Stimulated activated CD4-positive, alpha-beta T cell treated with anti-CD3 and anti-CD28 coated beads, Interleukin-12 subunit alpha, Interleukin-12 subunit beta, amount 100 ng/mL, for 24 hours (primary cell): ENCODE measurements at places on chromosomes 16 and 17.

DNA sequence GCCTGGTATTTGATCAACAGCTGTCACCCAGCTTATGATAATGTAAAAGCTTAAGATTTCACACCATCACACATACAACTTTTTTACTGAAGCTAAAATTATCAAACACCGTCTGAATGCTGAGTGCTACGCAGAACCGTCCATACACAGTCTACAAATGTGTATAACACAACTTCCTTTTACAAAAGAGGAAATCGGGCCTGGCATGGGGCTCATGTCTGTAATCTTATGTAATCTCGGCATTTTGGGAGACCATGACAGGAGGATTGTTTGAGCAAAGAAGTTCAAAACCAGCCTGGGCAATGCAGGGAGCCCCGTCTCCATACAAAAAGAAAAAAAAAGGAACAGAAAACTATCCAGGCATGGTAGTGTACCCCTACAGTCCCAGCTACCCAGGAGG is 19.6 kb upstream of the QRICH2 start:
- no peak for DNase-seq

GRCh38 chr16:56370875-56371659 is 54.3 kb downstream of the AMFR start:
- no peak for DNase-seq

DNA sequence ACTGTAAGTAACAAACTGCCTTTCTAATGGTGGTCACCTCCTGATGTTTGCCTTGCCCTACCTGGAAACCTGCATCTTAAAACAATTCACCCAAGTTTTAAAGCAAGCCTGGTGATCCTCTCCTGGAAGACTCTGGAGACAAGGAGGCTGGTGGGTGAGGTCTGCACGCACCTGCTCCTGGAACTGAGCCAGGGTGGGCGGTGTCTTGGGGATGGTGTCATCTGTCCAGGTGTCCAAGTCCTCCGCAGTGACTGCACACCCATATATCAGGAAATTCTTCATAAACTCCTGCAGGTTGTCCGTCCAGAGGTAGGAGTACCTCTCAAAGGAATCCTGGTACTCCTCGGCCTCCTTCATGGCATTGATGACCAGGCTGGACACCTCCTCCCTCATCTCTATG is 44.9 kb downstream of the DNAH17 start:
- no peak for DNase-seq

DNA sequence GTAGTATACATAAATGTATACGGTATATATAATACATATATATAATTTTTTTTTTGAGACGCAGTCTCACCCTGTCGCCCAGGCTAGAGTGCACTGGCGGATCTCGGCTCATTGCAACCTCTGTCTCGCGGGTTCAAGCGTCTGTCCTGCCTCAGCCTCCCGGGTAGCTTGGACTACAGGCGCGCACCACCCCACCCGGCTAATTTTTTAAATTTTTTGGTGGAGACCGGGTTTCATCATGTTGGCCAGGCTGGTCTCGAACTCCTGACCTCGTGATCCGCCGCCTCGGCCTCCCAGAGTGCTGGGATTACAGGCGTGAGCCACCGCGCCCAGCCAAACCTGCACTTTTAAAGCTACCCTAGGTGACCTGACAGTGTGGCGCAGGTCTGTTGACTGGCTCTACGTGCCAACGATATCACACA is 745 bp downstream of the PAM16 start:
- DNase-seq = no peak

GRCh38 chr16:72901000-72901627 is 146.8 kb downstream of the ZFHX3 start:
- no peak for DNase-seq

DNA sequence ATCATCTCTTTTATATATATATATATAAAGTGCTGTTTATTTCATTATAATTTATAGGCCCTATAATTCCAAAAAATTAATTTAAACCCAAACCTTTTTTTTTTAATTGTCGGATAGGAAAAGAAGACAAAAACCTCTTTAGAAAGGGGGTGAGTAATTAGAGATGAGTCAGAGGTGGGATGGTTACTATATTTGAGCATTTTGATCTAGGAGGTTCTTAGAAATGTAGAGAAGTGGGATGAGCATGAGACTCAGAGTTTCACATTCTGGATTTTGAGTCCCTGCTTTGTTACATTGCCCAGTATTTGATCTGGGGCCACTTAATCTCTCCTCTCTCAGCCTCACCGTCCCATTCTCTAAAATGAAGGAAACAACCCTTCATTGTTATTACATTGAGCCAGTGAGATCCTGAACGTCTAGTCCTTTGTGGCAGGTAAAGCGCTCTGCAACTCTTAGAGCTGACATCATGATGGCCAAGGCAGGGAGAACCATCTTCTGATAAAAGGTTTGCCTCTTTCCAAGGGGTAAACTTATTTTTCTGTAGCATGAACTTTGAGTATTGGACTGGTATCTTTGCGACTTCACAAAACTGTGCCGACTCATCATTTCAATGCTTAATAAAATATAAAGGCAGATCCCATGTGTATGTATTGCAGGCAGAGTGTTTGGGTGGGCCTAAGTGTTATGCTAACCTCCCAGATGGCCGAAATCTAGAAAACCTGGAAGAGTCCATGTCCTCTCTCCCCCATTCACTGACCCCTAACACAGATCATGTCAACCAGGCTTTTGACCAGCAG is 21.3 kb downstream of the HS3ST3B1 start:
- DNase-seq = no peak

DNA sequence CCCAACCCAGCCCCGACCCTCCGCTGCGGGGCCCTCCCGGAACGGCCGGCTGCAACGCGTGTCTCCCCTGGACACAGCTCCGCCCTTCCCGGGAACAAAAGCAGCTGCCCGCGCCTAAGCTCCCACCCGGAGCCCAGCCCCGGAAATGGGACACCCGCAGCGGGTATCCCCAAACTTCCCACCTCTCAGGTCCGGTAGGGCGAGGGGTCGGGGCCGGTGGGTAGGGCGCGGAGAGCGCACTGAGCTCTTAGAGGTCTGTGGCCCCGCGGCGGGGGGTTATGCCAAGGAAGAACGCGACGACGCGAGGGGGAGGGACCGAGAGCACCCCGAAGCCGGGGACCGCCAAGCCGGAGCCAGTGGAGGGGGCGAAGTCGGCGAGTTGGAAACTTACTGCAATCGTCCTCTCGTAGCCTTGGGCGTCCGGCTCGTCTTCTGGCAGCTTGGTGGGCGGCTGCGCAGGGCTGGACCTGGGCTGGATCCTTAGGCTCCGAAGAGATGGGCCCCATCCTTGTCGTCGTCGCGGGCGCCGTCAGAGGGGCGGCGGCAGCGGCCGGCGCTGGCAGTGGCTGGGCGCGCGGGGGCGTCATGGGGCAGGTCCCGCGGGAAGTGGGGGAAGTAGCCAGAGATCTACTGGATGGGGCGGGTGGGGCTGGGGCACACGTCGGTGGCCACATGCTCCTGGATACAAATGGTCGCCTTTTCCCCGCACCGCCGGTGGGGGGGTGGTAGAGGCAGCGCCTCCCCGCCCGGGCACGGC is 6.9 kb downstream of the USP6 start:
- DNase-seq = no peak

GRCh38 chr16:48535831-48536613 is 74.0 kb downstream of the N4BP1 start:
- no peak for DNase-seq

- no peak for DNase-seq
These were observed 199.9 kb downstream of the RBFOX1 start for GRCh38 chr16:7532534-7532933.

GRCh38 chr16:17885659-17886207 is 415.0 kb upstream of the XYLT1 start:
- DNase-seq = no peak

- no peak for DNase-seq
These were observed 56.1 kb downstream of the YPEL2 start for GRCh38 chr17:59387351-59388068.

DNA sequence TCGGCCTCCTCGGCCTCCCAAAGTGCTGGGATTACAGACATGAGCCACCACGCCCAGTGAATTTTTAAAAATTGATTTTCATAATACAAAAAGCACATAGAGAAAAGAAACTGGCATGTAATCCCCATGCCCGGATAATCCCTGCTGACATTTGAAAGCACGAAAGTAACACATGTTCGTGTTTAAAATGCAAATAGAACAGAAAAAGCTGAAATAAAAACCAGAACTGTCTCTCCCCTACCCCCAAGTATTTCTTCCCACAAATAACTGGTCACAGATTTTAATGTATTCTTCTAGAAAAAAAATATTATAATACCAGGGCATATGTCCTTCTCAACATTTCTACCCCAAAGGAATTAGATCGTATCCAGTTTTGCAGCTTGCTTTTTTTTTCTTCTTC is 222.9 kb downstream of the SLC39A11 start:
- no peak for DNase-seq
